Glutamatergic neuron (in vitro differentiated cells): ENCODE measurements at places on chromosomes 5 and 9. TPM values are rescaled to one million over a fixed set of nuclear protein-coding genes. Genes with fewer than 3 reads are reported as not detected.

Gene JAK2
- total RNA-seq = 5.8 TPM

Gene PAEP
- not detected for total RNA-seq

Gene MTREX
- 81.9 TPM for total RNA-seq

Gene PNPLA7
- total RNA-seq = 6.7 TPM

Gene CCDC183
- total RNA-seq = 20.0 TPM

Gene CEMIP2
- 122 TPM for total RNA-seq

Gene TRIM7
- 0.93 TPM for total RNA-seq

Gene GHR
- not detected for total RNA-seq

Gene NOXA1
- 2.6 TPM for total RNA-seq

Gene GPRIN1
- total RNA-seq = 72.3 TPM

Gene SEMA4D
- 192 TPM for total RNA-seq

Gene RASEF
- total RNA-seq = 0.25 TPM

Gene CFAP90
- total RNA-seq = not detected

Gene PTBP3
- 48.6 TPM for total RNA-seq

Gene CD180
- total RNA-seq = not detected

Gene PPP2R2B
- total RNA-seq = 11.4 TPM

Gene IRX2
- 60.7 TPM for total RNA-seq

Gene AHRR
- 2.0 TPM for total RNA-seq

Gene SPOCK1
- 25.4 TPM for total RNA-seq

Gene PCDHGA6
- 6.3 TPM for total RNA-seq

Gene ORM2
- not detected for total RNA-seq

Gene TMEM174
- not detected for total RNA-seq

Gene TAS2R1
- total RNA-seq = not detected

Gene PCDHGA10
- 16.6 TPM for total RNA-seq

Gene SPATA9
- total RNA-seq = not detected

Gene CCL28
- 1.1 TPM for total RNA-seq

Gene GFRA3
- total RNA-seq = 1.1 TPM

Gene EIF4E1B
- not detected for total RNA-seq

Gene FOXD4
- total RNA-seq = 0.76 TPM

Gene CTSV
- total RNA-seq = 1.3 TPM
